ENCODE measurements at places on chromosomes 2 and 18. TPM values are rescaled to one million over a fixed set of nuclear protein-coding genes. Genes with fewer than 3 reads are reported as not detected.

Gene GALR1
- polyA plus RNA-seq, result 0.09 TPM

Gene WNT6
- 0.45 TPM for polyA plus RNA-seq

Gene CCDC148
- polyA plus RNA-seq, result 0.26 TPM

Gene KDSR
- polyA plus RNA-seq, result 30.9 TPM

Gene GALNT3
- polyA plus RNA-seq, result 1.3 TPM

Gene AQP4
- polyA plus RNA-seq, result 0.74 TPM

- DNase-seq, result no peak
Measured at GRCh38 chr18:78123926-78124797, 855.5 kb upstream of the SALL3 start.

DNA sequence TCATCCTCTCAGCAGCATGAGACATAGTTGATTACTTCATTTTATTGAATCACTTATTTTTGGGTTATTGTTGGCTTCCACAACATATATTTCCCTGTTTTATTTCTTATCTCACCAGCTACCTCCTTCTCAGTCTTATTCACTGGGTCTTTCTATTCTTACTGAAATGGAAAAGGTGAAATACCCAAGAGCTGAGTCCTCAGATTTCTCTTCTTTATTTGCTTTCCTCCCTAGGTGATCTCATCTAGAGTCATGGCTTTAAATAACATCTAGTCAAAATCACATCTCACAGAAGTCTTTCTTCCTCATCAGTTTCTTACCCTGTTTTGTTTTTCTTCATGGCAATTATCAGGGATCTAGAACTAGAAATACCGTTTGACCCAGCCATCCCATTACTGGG lies 105.0 kb upstream of the RBBP8 start:
- DNase-seq, result no peak

- no peak for DNase-seq
Measured at GRCh38 chr2:129179199-129179598, 800.3 kb upstream of the RAB6C start.

DNA sequence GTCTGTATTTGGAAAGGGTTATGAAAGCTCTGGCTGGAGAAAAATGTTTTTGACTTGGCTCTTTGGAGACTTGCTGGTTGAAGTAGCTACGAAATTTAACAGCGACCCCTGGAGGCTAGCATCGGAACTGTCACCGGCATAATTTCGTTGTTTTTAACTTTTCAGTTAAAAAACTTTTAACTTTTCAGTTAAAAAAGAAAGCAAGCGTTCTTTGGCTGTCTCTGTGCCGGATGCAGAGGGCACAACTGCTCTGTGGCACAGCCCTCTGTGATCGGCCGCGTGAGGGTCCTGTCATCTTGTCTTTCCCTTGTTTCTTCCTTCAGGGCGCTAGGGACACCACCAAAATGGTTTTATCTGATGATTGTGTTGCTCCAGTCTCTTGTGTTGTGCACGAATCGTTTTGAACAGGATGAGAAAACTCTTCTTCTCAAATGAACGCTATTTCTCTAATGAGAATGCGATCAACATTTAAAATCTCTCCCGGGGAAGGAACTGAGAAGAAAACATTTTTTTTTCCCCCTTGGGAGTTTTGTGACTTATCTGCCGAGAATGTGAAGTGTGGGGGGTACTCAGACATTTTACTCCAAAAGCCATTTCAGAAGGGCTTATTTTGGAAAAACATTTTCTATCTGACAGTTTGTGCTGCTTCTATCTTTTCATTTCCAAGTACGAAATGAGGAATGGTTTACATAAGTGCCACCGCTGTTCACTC lies 57.1 kb downstream of the ADCYAP1 start:
- DNase-seq, result peak; percentile 13

DNA sequence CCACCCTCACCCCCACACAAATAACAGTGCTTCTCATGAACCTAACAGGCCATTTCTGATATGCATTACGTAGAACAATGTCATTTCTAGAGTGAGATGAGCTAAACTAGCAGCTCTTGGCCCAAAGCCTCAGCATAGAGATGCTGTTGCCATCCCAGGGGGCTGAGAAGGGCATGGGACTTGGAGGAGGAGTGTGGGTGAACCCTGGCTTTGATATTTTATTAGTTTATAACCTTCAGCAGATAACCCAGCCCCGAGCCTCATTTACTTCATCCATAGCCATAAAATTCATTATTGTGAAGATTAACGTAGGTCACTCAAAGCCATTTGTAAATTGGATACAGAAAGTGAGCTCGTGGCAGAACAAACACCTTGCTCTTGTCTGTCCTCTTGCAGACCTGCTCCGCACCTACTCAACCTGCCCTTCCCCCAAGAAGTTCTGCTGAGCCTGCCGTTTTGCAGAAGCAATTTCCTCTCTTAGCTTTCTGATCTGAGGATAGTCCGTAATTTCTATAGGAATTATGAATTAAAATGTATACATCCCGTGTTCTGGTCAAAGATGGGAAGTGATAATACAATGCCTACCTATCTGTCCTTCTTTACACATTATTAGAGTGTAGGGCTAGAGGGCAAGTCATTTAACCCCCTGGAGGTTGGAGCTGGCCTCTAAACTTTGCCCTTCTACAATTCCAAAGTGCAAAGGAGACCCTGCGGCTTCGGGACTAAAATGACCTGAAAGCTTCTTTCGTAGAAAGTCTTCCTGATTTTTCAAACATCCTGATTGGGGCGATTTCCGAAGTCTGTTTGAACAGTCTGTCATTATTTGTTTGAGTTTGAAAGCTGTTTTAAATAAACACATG lies 187.4 kb downstream of the BCL2 start:
- DNase-seq, result no peak

DNA sequence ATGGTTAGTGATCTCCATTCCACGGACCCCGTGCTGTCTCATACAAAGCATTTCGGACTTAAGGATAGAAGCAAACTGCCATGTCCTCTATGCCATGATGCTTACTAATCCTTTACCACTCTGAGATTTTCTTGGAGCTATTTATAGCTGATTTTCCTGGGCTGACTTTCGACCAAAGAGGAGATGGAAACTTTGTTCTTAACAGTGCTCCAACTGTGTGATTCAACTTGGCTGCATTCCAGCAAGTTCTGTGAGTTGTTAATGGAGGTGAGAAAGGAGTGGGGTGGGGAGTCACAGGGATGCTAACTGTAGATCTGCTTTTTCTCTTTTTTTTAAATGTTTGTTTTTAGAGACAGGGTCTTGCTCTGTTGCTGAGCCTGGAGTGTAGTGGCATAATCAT lies 45.5 kb upstream of the MSH2 start:
- peak; percentile 30 for DNase-seq

- no peak for DNase-seq
Measured at GRCh38 chr18:33805592-33805991, 227.6 kb downstream of the ASXL3 start.

DNA sequence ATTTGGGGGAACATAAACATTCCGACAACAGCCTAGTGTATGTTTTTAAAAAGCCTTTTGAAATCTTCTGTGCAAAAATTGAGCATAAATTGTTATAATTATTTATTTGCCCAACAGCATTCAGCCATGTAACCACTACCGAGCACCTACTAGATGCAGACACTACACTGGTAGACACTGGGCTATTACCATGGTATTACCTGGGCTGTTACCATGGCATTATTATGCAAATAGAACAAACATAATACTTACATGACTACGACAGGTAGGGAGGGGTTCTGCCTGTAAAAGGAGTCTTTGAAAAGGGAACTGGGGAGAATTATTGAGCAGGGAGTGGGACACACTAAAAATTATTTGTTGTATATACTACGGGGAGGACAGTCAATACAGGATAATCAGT lies 116.4 kb downstream of the MREG start:
- no peak for DNase-seq

DNA sequence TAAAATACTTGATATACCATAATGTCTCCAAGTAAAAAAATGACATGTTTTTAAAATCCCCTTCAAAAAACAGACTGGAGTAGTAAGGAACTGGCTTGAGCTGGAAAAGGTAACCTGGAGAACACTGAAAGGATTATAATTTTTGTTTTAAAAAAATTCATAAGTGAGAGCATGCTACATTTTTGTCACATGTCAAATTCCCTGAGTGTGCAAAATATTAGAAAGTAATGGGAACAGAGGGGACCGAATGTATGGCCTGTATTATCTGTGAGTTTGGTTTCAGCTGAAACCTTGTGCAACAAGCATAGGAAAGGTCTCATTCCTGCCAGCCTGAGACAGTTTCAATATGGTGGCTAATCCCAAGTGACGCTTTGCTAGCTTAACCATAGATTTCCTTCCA lies 202.5 kb downstream of the SLC39A10 start:
- DNase-seq, result no peak

DNA sequence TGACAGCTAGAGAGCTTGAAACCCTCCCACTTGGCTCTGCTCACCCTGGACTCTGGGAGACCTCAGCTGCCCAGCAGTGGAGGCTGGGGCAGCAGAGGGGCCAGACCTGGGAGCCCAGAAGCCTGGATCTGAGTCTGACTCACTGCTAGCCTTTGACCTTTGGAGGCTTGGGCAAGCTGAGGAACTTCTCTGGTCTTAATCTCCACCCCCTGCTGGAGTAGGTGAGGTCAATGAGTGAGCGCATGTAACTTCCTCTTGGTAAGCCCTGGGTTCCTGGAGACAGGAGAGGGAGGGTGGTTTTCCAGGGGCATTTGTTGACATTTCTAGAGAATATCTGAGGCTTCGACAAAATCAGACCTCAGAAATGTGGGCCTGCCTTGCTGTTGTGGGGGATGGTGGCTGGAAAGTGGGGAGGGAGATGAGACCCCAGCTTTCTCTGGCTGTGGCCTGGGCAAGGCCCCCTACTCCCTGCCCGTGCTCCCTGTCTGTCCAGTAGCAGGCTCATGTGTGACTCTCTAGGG lies 73.0 kb upstream of the YWHAQ start:
- no peak for DNase-seq

DNA sequence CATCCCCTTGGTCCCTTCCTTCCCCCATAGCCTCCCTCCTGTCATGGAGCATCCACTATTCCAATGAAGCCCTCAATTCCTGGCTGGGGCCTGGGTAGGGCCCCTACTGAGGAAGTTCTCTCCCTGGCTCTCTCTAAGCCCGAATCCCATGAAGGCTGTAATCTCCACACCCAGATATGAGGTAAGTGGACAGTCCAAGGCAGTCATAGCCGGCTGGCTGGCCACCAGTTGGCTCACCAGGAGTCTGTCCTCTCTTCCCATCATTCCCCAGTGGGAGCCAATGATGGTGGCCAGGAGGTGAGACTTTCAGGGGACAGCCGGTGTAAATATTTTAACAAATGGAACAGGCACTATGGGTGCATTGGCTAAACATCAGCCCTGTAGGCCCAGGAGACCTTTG lies 6.8 kb upstream of the TAF1B start:
- DNase-seq, result no peak

DNA sequence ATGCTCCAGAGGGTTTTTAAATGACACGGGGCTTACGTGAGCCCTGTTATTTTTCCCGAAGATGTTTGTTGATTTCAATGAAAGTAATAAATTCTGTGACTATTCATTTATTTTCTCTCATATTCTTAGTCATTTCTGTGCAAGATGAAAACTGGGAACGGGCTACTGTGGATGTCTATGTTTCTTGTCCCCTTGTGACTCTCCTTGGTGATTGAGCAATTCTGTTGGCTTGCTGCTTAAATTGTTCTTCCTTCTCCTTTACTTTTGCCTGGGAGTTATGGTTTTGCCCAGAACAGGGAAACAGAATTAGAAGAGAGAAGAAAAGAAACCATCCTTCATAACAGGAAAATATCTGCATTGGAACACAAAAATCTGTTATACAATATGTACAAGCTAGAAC lies 508.2 kb upstream of the DSEL start:
- no peak for DNase-seq

GRCh38 chr18:46174342-46175041 lies 70.3 kb downstream of the HAUS1 start:
- DNase-seq, result peak; percentile 13

DNA sequence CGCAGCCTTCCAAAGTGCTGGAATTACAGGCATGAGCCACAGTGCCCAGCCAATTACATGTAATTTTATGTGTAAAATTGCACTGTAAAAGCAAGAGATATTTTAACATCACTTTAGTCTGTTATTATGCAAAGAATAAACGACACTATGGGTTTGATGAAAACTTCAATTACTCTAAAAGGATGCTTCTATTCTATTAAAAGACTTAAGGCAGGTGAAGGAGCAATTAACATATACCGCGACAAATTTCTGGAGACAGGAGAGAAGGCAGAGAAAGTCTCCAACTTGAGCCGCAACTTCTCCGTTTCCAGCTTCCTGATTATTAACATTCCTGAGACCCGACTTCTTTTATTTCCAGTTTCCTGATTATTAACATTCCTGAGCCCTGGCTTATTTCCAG lies 53.7 kb downstream of the FAM210A start:
- no peak for DNase-seq

DNA sequence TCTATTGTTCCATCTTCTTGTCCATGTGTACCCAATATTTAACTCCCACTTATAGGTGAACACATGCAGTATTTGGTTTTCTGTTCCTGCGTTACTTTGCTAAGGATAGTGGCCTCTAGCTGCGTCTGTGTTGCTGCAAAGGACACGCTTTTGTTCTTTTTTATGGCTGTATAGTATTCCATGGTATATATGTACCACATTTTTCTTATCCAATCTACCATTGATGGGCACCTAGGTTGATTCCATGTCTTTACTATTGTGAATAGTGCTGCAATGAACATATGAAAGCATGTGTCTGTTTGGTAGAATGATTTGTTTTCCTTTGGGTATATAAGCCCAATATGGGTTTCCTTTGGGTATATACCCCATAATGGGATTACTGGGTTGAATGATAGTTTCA lies 77.3 kb upstream of the MMADHC start:
- no peak for DNase-seq

- no peak for DNase-seq
Measured at GRCh38 chr2:240887631-240888030, 8.3 kb downstream of the MAB21L4 start.

DNA sequence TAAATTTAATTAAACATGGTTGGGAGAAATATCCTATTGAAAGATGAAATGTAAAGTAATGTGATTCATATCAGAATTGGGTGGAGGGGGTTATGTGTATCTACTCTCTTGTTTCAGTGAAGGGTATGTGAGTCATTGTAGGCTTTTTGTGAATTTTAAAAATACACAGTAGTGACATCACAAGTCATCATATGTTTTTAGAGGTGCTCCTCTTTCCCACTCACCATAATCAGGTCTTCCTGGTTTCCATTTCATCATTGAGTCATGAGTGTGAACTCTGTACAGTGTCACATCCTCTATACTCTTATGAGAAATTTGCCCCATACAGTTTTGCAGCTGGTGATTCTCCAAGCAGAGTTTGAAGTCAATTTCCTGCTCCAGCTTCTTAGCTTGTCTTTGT lies 18.8 kb downstream of the FSIP2 start:
- no peak for DNase-seq

GRCh38 chr2:74095632-74096031 lies 52.1 kb downstream of the BOLA3 start:
- DNase-seq, result no peak

Data from hindlimb muscle (tissue), 1 donor.